ENCODE measurements at places on chromosomes 16 and 17.

- no peak for DNase-seq
These were observed 170.4 kb downstream of the IRX5 start for GRCh38 chr16:55101026-55101425.

- peak; percentile 50 for DNase-seq
These were observed 104.7 kb downstream of the PITPNC1 start for GRCh38 chr17:67481808-67482207.

GRCh38 chr16:87966685-87967185 is 15.5 kb downstream of the BANP start:
- no peak for DNase-seq

DNA sequence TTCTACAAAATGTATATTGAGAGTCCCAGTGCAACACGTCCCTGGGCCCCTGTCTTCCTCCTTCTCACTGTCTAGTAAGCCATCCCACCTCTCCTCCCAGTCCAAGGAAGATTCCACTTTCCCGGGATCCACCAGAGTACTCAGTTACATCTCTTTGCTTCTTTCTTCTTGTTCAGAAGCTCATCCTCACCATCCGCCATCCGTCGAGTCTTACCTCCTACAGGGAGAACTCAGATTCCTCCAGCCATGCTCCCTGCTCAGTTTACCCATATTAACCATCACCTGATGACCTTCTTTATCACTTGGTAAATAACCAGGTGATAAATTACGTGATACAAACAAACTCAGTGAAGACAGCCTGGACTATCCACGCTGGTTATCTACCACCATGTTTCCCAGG is 57.1 kb downstream of the CYTH1 start:
- DNase-seq = no peak

DNA sequence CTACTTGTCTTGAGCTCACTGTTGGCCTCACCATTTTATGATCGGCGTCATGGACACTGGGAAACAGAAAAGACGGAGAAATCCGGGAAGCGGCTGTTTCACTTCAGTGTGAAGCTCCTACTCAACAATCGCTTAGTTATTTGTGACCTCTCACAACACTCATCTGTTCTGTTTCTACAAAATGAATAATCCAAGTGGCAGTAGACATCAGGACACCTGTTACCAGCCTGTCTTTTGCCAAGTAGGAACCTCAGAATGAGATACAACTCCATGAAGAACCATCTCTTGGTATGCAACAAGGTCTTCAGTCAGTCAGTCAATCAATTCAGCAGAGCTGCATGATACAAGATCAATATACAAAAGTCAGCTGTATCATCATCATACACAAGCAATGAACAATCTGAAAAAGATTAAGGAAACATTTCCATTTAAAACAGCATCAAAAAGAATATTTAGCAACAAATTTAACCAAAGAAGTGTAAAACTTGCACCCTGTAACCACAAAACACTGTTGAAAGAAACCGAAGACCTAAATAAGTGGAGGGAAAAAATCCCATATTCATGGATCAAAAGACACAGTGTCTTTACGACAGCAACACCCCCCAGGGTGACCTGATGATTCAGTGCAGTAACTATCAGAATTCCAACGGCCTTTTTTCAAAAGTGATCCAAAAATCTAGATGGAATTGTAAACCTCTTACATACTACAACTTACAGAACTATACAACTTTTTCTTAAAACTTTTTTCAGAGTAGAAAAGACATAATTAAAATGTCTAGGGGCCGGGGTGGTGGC is 63.4 kb downstream of the ANKRD11 start:
- DNase-seq = no peak

- DNase-seq = no peak
These were observed 19.0 kb downstream of the GRB2 start for GRCh38 chr17:75386430-75386829.

GRCh38 chr16:24208710-24209109 is 47.4 kb upstream of the CACNG3 start:
- DNase-seq = no peak

DNA sequence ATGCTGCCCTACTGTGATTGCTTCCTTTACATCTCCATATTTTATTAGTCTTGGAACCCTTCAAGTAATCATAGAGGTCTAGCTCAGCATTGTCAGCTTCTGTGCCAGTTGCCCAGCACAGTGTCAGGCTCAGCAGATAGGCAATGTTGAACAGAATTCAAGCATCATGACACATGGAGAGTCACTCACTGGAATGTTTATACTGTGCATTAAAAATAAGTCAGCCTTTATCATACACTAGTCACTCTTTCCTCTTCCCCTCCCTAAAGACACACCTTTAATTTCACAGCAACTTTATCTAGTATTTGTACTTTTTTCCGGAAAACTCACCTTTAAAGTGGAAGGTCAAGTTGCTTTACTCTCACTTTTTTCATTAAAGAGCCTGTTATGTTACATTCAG is 253.8 kb upstream of the CDH11 start:
- DNase-seq = no peak

GRCh38 chr17:5437721-5438317 is 1.1 kb downstream of the C1QBP start:
- peak; percentile 29 for DNase-seq

DNA sequence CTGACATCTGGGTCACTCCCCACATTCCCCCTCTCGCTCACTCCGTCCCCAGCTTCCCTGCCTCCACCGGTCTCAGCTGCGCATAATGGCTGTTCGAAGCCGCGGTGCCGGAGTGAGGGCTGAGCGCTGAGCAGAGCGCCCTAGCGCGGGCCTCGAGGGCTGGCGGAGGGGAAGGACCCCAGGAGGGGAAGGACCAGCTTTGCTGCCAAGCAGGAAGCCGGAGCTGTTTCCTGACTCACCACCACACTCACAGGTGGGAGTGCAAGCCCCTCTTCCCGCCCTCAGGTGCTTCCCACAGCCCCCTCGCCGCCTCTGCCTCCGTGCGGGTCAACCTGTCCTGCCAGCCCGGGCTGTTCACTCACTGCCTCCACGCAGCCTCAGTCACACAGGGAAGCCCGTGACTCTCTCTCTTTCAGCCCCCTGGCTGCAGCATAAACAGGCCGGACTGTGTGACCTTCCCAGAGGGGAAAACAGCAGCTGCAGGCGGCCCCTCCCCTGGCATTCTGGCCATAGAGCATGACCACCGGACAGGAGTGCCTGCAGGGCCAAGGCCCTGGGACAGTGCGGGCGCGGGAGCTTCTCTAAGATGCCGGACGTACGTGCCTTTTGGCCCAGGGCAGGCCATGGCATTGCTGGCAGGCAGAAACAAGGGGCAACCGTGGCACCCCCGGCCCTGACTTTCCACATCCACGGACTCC is 23.7 kb downstream of the SLC43A2 start:
- no peak for DNase-seq

DNA sequence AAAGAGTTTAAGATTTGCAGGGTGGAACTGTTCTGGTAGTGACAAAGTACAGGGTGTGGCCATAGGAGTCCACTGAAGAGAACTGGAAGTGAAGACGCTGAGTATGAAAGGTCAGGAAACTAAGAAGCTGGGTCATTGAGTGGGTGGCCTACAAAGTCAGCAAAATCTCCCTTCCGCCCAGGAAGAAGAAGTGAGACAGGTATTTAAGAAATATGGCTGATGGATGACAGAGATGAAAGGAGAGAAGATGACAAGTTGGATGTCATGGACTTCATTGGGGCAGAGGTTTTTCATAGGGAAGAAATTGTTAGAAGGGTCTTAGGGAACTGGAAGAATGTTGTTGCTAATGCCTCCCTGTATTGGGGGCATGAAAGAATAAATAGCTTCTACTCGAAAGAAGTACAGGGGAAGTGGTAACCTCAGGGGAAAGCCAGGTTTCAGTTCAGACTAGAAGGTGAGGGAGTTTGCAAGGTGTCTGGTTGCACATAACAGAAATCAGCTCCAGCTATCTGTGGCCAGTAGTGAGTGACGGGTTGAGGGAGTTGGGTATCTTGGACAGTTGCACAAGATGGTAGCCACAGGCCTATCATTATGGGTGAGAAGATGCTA is 33.6 kb upstream of the MED13 start:
- DNase-seq = no peak

- DNase-seq = no peak
These were observed 20.5 kb downstream of the SREBF1 start for GRCh38 chr17:17816240-17816814.

DNA sequence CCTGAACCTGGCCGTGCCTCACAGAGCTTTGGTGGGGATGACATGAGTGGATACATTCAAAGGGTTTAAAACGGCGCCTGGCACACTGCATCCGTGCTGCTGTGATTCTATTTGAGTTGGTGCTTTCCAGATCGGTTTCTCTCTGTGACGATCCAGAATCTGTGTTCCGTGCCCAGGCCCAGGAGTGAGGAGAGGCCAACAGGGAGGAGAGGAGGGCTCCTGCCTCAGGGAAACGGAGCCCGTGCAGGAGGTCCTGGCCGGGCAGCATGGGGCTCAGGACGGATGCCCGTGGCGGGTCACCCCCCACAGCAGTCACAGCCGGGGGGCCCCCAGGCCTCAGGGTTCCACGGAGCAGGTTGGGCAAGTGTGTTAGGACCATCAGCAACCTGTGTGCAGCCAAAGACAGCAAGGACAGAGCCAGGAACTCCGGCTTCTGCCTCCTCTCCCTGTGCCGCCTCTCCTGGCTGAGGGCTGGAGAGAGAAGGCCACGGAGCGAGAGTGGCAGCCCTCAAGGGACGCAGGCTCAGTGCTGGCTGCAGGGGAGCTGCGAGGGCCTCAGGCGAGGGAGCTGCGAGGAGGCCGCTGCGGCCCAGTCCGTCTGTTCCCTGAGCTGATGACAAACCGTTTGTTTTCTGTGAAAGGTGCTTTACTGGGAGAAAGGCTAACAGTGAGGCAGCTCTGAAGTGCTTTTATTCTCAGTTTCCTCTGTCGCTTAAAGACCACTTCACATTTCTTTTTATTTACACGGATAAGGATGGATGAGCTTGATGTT is 99.3 kb downstream of the METRNL start:
- no peak for DNase-seq

DNA sequence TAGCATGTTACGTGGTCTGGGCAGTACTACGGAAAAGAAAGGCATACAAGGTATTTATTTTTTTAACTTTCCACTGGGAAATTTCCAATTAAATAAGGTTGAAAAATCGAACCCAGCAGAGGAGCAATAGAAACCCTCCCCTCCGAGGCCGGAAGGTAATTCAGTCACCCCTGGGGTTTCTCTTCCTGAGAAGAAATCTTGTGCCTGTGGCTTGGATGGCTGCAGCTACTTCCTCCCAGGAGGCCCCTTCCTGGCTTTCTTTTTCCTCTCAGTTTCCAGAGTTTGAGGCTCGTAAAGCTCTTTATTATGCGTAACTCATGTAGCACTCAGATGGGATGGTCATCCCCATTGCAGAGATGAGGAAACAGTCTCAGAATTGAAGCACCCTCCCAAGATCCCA is 140.3 kb downstream of the ASIC2 start:
- no peak for DNase-seq

DNA sequence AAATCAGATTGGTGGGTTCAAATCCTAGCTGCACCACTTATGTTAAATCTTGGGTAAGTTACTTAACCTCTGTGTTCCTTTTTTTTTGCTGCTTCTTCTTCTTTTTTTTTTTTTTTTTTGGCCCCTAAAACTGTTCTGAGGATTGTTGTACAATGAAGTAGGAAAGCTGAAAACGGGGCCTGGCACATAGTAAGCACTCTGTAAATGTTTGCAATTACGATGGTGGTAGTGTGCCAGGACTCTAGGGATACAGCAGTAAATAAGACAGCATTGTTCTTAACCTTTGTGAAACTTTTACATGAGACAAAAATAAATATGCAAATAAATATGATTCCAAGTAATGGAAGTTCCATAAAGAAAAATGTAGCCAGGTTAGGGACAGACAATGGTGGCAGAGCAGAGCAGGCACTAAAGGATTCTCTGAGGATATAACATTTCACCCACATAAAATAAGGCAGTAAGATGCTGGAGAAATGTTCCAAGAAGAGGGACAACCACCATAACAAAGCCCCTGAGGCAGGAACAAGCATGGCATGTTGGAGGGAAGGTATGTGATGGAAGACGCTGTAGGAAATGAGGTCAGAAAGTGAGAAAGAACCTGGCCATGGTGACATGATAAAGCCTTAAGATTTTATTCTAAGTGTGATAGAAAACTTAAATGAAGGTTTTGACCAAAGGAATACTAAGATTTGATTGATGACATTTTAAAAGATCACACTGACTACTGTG is 127.3 kb downstream of the NLK start:
- DNase-seq = peak; percentile 57

- no peak for DNase-seq
These were observed 71.1 kb downstream of the METRNL start for GRCh38 chr17:83150369-83151055.

DNA sequence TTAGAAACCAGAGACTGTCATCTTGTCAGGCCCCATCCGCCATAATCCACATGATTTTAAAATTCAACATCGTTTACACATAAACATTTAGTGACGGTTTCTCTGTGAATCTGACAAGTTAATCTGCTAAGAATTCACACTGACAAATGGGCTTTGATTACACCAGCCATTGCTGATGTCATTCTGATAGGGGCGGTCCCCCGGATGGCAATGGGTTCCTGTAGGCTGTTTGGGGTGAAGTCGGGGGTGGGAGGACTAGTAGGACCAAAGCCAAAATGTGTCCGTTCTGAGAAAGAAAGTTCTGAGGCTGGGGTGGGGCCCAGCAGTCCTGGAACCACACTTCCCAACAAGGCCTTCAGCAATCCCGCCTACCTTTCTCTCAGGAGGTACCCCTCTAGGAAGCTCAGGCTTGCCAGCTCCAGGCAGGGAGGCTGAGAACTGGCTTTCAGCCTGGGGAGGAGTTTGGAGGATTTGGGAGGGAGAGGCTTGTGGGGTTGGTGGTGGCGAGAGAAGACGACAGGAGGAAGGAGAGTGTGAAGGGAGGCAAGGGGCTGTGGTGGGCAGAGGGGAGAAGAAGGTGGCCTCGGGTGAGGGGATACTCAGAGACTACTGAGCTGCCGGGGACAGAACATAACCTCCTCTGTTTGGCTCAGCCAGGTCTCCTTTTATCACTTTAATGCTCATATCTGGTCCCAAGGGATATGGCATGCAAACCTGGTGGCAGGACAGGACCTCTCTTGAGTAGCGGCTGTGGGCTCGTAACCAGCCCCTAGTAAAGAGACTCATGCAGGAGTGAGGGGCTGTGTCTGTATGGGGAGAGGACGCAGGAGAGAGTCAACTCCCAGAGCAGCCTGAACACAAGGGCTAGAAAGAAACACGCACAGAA is 8.6 kb downstream of the HIC1 start:
- DNase-seq = peak; percentile 48

DNA sequence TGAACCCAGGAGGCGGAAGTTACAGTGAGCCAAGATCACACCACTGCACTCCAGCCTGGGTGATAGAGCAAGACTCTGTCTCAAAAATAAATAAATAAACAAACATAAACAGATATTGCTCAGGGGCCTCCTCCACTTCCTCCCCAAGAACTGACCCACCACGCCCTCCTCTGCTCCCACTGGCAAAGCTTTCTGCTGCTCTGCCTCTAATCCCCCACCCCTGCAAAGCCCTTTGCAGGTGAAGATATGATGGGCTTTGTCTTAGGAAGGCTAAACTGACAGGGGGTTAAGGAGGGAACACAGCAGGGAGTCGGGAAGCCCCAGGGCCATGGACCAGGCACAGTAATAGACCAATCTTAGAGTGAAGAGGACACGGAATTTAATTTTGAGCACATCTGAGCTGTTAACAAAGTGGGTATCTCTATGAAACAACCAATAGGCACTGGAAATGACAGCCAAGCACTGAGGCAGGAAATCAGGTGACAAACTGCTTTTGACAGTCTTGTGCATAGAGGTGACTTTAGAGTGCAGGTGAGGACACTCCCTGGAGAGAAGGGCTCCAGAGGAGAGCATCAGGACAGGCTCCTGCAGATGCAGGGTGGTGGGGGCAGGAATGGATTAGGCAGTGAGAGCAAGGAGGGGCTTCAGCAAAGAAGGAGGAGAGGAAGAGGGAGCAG is 6.4 kb upstream of the CD300LD start:
- no peak for DNase-seq

GRCh38 chr17:42413464-42414040 is 9.5 kb downstream of the CAVIN1 start:
- no peak for DNase-seq
